Smooth muscle cell of the umbilical artery (primary cell): ENCODE measurements at places on chromosomes 1 and 21. TPM values are rescaled to one million over a fixed set of nuclear protein-coding genes. Genes with fewer than 3 reads are reported as not detected.

ESPN gene
- 0.05 TPM in 1 of 2 replicates, not detected in the other for total RNA-seq

PODN gene
- total RNA-seq: 0.37 and 1.5 TPM in 2 replicates

NBPF4 gene
- total RNA-seq: not detected in 2 replicates

RGS13 gene
- not detected in 2 replicates for total RNA-seq

CYB561D1 gene
- total RNA-seq: 5.9 and 6.0 TPM in 2 replicates

DNM3 gene
- 0.30 and 0.55 TPM in 2 replicates for total RNA-seq
